HS-5 (cell line): ENCODE measurements at places on chromosomes 3 and 15.

DNA sequence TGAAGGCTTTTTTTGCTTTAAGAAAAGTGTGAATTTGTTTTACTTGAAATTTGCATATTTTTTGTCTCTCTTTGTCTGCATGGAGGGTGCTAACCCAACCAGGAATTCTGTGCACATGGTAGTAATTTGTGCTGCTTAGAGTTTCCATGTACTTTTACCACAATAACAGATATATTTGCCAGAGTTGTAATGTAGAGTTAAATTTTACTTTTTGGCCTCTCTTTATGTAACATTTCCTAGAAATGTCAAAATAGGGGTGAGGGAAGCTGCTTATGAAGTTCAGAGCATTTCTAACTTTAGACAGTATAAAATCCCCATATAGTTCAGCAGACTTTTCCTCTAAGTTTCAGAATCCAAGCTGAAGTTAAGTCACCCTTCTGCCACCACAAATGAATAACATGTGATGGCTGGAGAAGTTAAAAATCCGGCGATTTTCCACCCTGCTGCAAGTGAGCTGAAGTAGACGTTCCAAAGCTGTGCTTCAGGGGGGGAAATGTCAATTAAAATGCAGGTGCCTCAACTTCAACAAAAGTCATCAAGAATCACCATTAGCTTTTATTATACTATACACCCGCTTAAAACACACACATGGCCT, 385.7 kb upstream of the NR2F2 start:
- DNase-seq, result no peak

DNA sequence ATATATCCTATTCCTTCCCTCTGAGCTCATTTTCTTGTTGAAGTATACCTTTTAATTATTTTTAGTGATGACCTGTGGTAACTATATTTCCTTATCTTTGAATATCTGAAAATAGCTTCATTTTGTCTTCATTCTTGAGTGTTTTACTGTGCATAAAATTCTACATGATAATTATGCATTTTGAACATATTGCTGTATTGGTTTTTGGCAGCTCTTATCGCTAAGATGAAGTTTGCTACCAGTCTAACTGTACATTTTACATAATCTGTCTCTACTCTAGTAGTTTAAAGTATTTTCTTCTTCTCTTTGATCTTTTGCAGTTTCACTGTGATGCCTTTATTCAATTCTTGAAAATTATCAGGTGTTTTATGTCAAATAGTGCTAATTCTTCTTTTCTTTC, 189.5 kb downstream of the ISL2 start:
- no peak for DNase-seq

GRCh38 chr3:119571230-119571629, 8.1 kb upstream of the ADPRH start:
- DNase-seq, result no peak

DNA sequence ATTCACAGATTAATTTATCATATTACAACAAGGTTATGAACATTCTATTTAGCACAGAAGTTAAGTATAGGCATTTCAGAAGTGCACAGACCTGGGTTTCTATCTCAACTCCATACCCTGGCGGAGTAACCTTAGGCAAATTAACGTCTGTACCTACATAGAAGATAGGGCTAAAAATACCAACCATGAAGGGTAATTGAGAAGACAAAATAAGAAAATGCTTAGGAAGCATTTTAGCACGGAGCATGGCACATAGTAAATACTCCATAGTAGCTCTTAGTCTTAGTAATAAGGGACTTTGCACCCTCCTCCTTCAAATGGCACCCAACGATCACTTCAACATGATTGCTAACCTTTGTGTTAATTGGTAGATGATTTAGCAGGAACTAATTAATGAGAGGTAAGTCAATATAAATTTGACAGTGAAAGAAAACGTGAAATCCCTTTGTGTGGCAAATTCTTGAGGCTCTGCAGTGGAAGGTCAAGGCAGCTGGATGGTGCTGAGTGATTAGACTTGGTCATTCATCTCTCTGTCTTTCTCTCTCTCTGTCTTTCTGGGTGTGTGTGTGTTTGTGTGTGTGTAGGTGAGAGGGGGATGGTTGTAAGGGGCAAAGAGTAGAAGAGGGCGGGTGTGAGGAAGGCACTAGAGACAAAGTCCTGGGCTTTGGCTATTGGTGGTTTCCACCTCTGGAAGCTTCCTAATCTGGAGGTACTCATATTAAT, 131.1 kb upstream of the PHLDB2 start:
- no peak for DNase-seq

GRCh38 chr15:64521726-64522164, 61.4 kb downstream of the ZNF609 start:
- no peak for DNase-seq

DNA sequence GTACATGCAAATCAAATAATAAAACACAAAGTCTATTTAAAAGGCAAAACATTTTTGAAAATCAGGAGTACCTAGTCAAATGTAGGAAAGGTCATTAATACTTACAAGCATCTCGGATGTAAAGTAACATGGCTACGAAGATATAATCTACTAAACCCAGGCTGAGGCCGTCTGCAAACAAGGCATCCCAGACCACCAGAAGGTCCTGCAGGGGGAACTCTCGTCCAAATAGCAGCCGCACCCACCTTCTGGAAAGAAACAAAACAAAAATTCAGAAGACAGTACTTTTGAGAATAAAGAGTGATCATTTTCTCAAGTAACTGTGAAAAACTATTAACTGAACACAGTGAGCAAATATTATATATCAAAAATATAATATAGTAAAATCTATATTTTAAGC, 423.1 kb downstream of the PLCL2 start:
- no peak for DNase-seq

DNA sequence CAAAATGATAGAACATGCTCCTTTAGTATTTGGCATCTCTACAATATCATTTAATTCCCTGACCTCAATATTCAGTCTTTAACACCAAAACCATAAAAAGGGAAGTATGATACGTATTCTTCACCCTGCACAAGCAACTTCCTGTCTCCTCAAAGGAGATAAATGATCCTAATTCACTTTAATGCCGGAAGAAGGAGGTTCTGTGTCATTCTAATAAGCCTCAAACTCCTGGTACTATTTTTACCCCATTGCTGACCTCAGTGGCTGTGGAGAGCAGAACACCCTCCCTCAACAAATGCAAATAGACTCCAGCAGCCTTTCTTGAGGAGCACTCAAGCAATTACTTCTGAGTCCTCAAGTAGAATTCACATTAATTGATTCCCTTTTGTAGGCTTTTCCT, 173.3 kb downstream of the TMEM108 start:
- DNase-seq, result no peak

- no peak for DNase-seq
Observed at GRCh38 chr3:192011137-192011536, 550.2 kb downstream of the PYDC2 start.

DNA sequence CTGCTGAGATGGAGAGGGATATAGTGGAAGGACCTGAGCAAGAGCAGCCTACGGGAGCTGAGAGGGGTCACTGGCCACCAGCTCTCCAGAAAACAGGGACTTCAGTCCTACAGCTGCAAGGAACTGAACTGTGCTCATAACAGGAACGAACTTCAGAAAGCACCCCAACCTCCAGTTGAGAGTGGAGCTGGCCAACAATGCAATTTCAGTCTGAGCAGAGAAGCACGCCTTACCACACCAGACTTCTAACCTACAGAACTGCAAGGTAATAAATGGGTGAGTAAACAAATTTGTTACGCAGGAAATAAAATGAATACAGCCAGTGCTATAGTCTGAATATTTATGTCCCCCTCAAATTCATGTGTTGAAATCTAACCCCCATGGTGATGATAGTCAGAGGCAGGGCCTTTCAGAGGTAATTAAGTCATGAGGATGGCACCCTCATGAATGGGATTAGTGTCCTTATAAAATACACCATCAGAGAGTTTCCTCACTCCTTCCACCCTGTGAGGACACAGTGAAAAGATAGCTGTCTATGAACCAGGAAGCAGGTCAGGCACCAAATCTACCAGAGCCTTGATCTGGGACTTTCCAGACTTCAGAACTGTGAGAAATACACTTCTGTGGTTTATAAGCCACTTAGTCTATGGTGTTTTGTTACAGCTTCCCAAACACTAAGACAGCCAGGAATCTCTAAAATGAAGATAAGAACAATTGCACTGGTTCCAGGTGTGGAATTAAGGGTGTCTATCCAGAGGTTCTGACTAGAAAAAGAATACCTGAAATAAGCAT, 58.6 kb downstream of the SYNM start:
- DNase-seq, result no peak

- DNase-seq, result no peak
Observed at GRCh38 chr15:71111181-71111565, 4.1 kb upstream of the THSD4 start.
